ENCODE measurements at places on chromosomes 5 and 9. TPM values are rescaled to one million over a fixed set of nuclear protein-coding genes. Genes with fewer than 3 reads are reported as not detected.

The SPINK9 gene
- total RNA-seq = not detected

The CCDC192 gene
- not detected for total RNA-seq

The UAP1L1 gene
- 0.51 TPM for total RNA-seq

GRCh38 chr5:172010278-172010677 is 3.8 kb upstream of the FBXW11 start:
- H3K36me3 ChIP-seq = no peaks in the 10 kb centered on the region
- DNase-seq = no peak
- H3K4me3 ChIP-seq = no peak overlapping the region
- H3K27ac ChIP-seq = no peak overlapping the region
- H3K27me3 ChIP-seq = no peaks in the 10 kb centered on the region
- no peaks in the 10 kb centered on the region for H3K4me1 ChIP-seq
